H4 (cell line): ENCODE measurements at places on chromosomes 6 and 20. TPM values are rescaled to one million over a fixed set of nuclear protein-coding genes. Genes with fewer than 3 reads are reported as not detected.

DNA sequence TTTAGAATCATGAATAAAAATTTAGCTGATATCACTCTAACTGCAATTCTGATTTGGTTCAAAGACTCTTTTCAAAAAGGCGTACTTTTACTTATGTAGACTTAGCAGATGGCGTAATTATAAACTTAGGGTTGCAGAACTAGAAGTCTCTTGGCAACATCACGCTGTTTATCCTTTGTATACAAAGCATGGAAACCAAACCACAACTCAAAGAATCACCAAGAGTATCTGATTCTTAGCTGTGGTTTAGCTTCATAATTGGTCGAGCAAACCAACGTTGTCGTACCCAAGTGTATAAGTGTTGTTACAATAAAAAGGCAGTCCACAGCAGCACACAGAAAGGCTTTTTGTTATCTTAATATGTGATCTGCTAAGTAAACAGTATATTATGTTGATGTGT, 18.2 kb downstream of the STMND1 start:
- DNase-seq: peak; percentile 96

DNA sequence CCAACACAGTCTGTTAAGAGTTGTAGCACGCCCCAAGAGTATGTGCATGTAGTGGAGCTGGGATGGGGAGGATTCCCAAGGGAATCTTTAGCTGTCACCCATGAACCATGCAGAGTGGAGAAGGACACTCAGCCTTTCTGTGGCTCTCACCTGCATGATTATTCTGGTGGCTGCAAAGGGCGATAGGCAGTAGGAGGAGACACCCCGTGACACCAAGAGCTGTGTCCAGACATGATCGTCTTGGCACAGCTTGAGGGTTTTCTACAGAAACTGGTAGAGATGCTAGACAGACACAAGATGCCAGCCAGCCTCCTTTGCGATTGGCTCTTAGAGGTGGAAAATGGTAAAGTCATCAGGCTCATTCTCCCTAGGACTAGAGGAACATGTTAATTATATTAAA, 3.1 kb upstream of the CSE1L start:
- no peak for DNase-seq

DNA sequence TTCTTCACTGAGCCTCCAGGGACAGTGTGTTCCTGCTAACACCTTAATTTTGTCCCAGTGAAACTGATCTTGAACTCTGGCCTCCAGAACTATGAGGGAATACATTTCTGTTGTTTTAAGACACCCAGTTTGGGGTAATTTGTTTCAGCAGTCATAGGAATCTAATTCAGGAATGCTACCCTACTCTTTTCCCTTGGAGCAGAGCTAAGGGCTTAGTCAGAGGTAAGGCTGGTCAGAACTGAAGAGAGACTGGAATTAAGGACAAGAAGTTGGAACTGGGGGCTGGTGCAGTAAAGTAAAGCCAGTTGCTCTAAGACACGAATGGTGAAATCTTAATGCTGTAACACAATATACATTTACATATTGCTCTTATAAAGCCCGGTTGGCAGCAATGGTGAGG, 809.7 kb downstream of the MAFB start:
- no peak for DNase-seq

- DNase-seq: no peak
Observed at GRCh38 chr6:74312081-74312480, 616.1 kb downstream of the CD109 start.

Gene COL11A2
- total RNA-seq: 0.10 and 0.39 TPM in 2 replicates

Gene ERVFRD-1
- not detected in 2 replicates for total RNA-seq

- no peak for DNase-seq
Observed at GRCh38 chr6:127857051-127857637, 43.7 kb downstream of the THEMIS start.
